ENCODE measurements at places on chromosomes 5 and 9.

DNA sequence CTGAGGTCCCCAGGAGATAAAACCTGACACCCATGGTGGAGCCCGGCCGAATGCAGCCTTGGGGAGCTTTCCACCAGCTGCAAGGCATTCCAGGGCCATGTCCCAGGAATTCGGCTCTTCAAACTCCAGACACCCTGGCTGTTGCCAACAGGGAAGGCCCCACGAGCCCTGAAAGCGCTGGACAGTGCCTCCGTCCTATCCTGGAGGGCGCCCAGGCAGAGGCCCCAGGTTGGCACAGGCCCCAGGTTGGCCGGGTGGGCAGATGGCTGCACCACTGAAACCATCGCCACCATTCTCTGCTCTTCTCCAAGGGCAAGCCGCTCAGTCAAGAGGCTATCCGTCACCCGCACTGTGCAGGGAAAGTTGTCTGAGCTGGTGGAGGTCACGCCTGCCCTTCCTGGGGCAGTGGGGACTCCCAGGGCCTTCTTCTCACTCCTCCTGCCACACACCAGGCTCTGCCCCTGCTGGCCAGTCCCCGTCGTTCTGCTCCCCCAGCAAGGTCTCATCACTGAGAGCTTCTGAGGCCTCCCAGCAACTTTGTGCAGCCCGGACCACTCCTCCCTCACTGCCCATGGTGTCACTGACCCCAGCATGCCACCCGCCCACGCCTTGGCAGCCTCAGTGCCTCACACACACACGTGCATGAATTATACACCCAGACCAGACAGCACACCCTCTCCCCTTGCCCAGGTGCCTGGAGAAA is 21.2 kb downstream of the SLC6A3 start:
- DNase-seq = no peak

DNA sequence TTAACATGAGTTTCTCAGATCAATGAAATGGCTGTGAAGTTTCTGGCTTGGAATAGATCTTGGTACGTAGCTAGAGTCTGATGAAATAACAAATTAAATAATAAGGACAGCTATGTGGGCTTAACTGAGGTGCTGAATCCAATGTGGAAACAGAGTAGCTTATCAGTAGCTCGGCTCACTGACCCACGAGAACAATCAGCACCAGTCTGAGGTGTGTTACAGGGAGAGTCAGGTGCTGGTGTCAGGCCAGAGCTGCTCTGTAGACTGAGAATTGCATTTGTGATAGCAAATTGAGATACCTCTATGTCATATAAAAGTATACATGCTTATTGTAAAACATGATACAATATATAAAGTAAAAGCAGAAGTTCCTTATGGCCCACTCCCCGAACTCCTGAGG is 21.2 kb upstream of the CCL28 start:
- no peak for DNase-seq

DNA sequence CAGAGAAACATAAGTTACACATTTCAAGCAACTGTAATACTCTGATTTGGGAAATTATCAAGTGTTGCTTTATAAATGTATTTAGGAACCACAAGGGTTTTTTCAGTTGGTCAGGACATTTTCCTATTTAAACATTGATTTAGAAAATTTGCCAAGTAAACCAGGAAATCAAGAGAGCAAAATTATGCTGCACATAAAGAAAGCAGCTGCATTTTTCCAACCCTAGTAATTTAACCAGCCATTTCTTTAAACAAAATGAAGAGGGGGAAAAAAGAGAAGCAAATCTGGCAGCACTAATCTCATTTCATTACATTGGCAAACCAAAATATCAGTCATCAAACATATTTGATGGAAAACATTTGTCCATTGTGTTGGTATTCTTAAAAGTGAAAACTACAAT is 271.4 kb downstream of the TLE1 start:
- DNase-seq = no peak

GRCh38 chr9:109458453-109459211 is 39.5 kb downstream of the PTPN3 start:
- DNase-seq = no peak

- no peak for DNase-seq
These were observed 24.3 kb upstream of the RASGRF2 start for GRCh38 chr5:80935811-80936385.

DNA sequence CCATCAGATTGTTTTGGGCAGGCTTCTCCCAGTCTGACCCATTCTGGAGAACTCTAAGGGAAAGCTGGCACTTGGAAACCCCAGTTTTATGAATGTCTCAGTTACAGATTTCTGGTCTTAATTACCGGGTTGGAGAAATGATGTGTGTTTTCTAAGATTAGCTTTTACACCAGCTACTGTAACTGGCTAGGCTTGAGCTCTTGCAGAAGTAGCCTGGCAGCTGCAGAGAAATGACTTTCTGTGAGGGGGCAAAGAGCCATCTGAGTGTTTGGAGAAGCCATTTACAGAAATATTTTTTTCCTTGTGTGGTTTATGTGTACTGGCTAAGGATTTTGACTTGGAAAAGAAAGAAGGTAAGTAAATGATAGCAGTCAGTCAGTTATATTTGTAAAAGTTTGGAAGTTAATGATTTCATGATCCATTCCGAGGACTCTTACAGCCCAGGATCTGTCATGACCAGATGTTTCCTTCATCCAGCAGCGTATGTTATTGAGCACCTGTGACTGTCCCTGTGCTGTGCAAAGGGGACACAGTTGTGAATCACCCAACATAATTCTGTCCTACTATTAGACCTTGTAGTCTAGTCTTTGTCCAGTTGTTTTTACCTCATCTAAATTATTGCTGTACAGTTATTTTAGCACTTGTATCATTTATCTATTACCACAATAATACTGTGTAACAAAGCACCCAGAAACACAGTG is 53.7 kb upstream of the GDNF start:
- DNase-seq = no peak

DNA sequence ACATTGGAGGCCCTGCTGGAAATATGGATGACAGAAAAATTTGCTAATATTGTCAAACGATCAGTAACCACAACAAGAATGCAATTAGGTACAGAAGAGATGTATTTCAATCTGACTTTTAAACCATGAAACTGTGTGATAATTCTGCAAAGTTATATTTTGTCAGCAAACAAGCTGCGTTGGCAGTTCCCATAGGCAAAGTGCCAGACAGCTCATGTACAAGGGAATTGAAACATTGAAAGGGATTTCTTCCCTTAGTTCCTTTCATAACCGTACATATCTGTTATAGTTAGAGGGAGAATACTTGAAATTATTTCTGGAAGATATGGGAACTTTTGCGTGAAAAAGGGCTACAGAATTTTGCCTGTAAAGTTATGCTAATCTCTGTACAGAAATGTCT is 419.4 kb upstream of the PTGER4 start:
- no peak for DNase-seq

DNA sequence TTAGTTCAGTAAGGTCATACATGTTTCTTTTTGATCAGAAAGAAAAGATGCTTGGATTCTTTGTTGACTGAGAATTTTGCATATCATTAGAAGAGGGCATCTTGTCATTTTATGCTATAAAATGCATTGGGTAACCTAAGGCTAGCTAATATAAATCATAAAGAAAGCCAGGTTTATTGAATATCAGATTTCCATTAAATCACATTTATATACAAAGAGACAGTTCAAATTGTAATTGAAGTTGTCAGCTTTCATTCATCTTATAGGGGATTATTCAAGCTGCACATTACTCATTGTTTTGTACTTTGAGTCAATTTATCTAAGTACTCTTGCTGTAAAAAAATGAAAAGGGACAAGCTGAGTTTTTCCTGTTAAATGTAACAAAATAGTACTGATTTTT is 259.1 kb upstream of the CDH12 start:
- DNase-seq = no peak

- DNase-seq = no peak
These were observed 70.4 kb upstream of the TLE1 start for GRCh38 chr9:81759680-81760215.

GRCh38 chr5:533955-534742 is 9.9 kb upstream of the SLC9A3 start:
- no peak for DNase-seq

DNA sequence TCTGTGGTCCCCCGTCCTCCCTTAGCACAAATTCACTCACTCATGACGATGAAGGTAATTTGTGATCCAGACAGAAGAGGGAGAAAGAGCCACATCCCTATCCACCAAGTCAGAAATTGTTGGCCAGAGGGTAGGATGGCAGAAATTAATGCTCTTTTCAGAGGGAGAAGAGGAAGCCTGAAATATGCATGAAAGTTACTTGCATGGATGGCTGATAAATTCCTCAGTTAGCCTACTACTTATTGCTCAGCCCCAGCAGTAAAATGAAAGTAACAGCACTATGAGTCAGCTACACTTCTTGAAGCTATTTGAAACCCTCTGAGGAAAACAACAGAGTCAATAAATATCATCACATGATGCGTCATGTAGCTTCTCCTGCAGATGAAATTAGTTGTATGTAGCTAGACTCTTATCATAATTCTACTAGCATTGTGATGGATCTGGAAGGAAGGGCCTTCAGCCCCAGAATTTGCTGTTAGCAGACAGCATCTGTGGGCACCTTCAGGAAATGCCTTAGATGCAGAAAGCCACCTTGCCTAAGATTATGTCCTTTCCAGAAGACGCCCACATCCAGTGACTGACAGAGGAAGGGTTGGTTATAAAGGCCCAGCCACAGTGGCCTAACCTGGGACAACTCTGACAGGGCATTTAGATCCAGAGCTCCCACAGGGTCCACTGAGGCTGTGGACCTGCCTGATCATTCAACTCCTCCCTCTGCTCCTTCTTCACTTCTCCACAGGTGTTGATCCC is 81.2 kb upstream of the CCDC112 start:
- DNase-seq = no peak

- no peak for DNase-seq
These were observed 38.1 kb upstream of the SPATA31D4 start for GRCh38 chr9:81890104-81890503.

DNA sequence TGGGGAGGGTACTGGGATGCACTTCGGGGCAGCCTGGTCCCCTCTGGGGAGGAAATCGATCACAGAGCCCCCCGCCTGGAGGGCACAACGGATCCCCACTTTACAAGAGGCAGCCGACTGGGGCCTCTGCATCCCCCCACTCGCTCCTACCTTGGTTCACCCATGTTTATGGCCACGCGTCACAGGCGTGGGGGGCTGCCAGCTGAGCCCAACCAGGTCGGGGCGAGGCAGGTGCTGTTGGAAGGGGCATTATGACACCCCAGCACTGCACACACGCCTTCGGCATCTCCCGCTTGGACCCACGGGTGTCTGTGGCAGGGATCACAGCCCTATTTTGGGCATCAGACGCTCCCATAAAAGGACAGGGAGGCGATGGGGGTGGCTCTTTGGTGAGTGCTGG is 14.6 kb downstream of the SOHLH1 start:
- DNase-seq = no peak

- DNase-seq = no peak
These were observed 120.9 kb downstream of the NSG2 start for GRCh38 chr5:174166231-174167079.

GRCh38 chr9:113633782-113634595 is 170.5 kb downstream of the RGS3 start:
- no peak for DNase-seq

- DNase-seq = no peak
These were observed 9.3 kb downstream of the TMEM245 start for GRCh38 chr9:109110329-109111021.

DNA sequence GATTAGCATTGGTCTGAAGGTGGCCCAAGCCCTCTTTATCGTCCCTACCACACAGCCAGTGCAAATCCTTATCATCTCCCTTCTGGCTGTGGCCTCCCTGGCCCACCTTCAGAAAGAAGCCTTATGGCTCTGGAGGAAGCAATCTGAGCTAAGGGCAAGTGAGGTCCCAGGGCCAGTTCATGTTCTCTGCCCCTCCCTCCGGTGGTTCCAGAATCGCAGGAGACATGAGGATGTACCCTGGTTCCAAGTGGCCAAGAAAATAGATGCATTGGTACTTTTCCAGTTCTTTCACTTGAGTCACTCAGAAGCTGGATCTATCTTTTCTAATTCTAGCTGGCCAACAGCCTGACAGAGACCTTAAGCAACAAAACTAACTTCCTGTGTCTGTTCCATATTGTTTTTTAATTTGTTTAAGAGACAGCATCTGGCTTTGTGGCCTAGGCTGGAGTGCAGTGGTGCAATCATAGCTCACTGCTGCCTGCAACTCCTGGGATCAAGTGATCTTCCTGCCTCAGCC is 60.7 kb downstream of the LHFPL2 start:
- no peak for DNase-seq

DNA sequence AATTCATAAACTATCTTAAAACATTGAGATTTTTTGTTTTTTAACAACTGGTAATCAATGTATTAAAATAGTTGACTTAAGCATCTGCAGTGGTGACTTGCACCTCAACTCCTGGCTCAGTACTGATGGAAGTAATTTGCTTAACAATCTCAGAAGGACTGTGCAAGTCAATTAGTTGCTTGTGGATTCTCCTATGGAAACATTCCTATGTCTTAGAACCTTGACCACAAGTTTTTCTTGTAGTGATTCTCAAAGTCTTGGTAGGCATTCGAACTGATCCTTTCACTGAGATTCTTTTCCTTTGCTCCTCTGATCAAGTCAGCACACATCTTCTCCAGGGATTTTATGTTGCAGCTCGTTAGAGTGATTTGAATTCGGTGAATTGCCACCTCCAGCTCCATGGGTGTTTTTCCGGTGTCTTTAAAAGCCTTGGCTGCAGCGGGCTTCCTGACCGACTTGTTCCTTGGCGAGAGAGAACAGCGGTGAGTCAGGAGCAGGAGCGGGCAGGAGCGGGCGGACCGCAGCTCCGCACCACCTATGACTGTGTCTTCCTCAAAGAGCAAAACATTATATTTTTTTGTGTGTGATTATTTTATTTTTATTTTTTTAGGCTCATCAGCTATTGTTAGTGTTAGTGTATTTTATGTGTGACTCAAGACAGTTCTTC is 21.1 kb downstream of the HMGXB3 start:
- no peak for DNase-seq

DNA sequence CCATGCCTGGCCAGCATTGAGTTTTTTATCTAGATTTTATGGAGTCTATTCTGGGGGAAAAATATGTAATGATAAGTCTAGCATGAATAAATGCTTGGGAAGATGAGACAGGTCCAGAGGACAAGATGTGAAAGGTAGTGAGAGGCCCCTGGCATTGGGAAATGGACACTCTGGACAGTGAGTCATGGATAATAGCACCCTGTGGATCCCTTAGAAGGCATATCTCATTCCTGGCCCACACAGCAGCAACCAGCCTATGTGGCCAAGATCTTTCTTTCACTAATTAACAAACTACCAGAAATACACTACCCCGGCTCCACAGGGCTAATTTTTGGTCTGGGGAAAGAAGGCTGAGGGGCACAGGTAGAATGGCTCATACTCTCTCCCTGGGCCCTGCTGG is 356.1 kb downstream of the TRIM32 start:
- no peak for DNase-seq

- no peak for DNase-seq
These were observed 107.1 kb downstream of the OXCT1 start for GRCh38 chr5:41763081-41763480.

- no peak for DNase-seq
These were observed 3.2 kb downstream of the RELL2 start for GRCh38 chr5:141640051-141640415.

Measured in cortex of kidney (tissue), 1 donor.